ENCODE measurements at places on chromosomes 4 and X.

- no peak for DNase-seq
Observed at GRCh38 chr4:82038936-82039335, 334.9 kb downstream of the HNRNPD start.

- no peak for DNase-seq
Observed at GRCh38 chr4:56828784-56829535, 7.5 kb upstream of the SPINK2 start.

DNA sequence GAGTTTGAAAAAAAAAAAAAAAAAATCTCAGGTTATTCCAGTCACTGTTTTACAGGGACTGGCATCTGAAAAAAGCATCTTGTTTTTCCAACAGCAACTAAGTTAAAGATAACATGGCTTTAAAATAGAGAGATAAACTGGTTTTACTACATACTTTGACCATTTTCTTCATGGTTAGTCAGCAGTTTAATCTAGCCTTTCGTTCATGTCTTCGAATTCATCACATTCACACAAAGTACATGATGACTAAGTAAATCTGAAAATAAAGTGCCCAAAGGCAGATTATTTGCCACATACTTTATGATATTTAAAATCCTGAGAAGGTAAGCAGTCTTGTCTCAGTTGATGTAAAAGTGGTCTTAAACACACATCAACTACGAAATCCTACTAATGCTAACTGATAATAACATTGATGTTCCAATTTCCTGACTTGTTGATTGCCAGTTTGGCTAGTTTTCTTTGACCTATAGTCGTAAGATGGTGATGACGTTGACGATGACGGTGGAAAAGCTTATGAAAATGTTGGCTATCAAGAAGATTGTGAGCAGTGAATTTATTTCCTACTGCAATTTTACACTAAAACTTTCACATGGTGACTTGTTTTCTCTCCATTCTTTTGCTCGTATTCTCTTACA, 540.5 kb upstream of the BOD1L1 start:
- no peak for DNase-seq

DNA sequence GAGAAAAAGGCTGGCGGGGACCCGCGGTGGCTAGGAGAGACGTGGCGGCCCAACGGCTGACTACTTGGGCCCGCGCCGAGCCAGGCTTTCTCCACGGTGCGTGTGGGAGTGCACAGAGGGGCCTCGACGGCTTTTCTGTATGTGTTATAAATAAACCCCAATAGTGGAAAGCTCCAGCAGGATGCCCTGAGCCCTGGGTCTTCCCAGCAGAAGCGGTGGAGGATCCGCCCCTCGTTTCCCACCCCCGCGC, 268 bp upstream of the PRRG1 start:
- no peak for DNase-seq

GRCh38 chr4:6972911-6973310, 63.3 kb downstream of the TBC1D14 start:
- DNase-seq, result no peak

GRCh38 chr4:36137336-36137735, 107.0 kb downstream of the ARAP2 start:
- DNase-seq, result no peak

DNA sequence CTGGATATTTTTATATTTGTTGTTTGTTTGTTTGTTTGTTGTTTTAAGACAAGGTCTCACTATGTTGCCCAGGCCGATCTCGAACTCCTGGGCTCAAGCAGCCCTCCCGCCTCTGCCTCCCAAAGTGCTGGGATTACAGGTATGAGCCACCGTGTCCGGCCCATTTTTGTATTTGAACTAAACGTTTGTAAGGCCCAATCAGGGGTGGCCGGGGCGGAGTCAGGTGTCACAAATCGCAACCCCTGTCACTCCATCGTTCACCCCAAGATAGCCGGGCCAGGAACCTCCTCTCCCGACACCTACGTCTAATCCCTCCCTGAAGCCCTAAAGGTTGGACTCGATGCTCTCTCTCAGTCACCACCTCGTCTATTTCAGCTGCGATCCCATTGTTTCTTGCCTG, 722 bp upstream of the EFHC2 start:
- no peak for DNase-seq

- DNase-seq, result no peak
Observed at GRCh38 chr4:108170631-108171338, 2.1 kb upstream of the LEF1 start.

GRCh38 chrX:40625294-40625693, 2.1 kb downstream of the MPC1L start:
- no peak for DNase-seq

DNA sequence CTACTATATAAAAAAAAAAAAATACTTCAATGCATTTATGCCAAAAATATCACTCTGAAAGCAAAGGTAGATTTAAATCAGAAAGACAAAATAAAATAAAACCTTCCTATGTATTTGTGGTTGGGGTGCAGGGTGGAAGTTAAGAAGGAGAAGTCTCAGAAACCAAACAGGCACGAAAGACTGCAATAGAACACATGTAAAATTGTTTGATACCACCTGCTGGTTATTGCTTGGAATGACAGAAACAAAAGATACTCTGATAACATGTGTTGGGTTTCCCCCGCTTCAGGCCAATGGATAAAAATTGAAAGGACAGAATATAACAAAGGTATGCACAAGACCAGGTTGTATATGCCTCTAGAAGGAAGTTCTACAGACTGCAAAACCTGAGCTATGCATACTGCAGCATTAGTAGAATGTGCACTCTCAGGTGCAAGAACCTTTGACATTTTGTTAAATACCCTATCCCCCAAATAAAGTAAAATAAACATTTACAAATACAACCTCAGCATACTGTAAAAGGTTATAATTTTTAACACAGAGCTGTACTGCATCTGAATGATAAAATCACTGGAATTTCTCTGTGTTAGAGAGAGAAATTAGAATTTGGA, 118.8 kb downstream of the GABRA2 start:
- peak; percentile 42 for DNase-seq

DNA sequence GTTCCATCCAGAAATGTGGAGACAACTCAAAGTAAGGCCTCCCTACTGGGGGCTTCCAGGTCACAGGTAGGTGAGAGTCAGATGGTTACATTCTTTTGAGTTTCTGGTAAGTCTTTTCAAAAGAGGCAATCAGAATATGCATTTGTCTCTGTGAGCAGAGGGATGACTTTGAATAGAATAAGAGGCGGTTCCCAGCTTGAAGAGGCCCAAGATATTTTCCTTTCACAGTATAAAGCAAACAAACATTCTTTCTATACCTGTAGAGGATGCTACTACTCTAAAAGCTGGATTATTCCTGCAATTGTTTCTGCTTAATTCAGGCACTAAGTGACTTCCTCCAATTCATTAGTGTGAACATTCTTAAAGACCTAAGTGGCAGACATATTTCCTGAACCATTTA, 44.4 kb downstream of the DIAPH2 start:
- DNase-seq, result no peak

GRCh38 chr4:126136922-126137781, 822.4 kb downstream of the FAT4 start:
- no peak for DNase-seq

DNA sequence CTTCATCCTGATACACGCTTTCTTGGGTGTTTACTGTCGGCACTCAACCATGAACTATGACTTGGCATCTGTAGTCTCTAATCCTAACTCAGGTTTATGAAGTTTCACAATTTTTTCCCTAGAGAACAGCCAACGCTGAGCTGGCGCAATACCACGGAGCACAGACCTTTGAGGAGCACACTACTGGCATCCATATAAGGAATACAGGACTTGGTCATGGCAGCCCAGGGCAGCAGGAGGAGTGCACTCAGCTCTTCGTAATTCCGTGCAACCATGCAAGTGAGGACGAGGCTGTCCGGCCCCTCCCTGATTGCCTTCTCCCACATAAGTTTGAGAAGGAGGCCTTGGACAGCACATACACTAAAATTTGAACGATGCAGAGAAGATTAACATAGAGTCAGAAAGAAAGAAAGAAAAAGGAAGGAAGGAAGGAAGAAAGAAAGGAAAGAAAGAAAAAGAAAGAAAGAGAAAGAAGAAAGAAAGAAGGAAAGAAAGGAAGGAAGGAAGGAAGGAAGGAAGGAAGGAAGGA, 41.0 kb upstream of the PDLIM5 start:
- peak; percentile 83 for DNase-seq

Measured in ACHN (cell line).